ENCODE measurements at places on chromosomes 2 and 18.

DNA sequence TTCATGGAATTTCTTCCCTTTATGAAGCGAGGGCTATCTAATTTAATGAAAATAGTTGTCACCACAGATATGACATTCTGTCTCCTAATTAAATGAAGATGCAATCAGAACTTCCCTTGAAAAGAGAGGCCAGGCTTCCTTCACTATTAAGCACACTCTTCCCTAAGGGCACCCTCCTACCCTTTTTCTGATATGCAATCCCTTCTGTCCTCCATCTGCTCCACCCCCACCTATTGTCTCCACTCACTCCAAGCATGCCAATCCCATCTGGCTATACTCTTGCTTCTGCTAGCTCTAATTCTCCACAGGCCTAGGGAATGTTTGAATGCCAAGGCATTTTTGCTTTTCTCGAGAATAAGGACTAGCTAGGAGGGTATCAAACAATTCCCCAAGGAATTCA lies 818.4 kb upstream of the FSHR start:
- peak; percentile 65 for DNase-seq

- no peak for DNase-seq
These were observed 90.6 kb upstream of the WDR75 start for GRCh38 chr2:189350540-189351209.

- DNase-seq = no peak
These were observed 322.3 kb downstream of the CDH2 start for GRCh38 chr18:27854631-27855030.

DNA sequence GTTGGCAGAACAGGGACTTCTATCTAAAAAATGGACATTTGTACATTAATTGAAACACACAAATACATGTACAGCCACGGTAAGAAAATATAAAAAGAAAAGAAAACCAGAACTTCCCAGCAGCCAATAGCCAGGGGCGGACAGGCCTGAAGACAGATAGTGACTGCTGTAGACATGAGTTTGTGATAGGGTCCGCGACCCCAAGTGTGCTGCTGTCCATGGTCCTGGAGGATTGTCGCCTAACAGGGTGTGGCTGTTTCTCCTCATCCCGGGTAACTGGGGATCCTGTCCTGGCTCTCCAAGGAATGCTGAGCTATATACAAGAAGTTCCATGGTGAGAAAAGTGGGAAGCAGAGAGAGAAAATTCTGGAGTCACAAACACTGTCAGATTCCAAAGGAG lies 266.5 kb upstream of the SALL3 start:
- no peak for DNase-seq

DNA sequence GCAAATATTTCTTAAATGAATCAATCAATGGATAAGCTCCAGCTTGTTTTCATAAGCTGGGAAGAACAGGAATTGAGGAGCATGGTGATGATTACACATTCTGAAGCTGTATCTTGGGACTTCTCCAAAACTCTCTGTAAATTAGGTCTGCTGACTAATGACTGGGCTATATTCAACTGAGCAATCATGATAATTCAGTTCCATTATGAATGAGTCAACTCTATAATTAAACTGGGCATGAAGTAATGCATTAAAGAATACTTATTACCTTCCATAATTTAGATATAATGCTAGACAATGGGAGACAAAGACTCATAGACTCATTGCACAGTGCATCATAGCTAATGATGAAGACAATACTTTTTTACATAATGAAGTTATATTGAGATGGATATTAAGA lies 207.4 kb downstream of the CBLN2 start:
- DNase-seq = no peak

GRCh38 chr2:3458396-3459184 lies 60.7 kb downstream of the ADI1 start:
- DNase-seq = no peak

DNA sequence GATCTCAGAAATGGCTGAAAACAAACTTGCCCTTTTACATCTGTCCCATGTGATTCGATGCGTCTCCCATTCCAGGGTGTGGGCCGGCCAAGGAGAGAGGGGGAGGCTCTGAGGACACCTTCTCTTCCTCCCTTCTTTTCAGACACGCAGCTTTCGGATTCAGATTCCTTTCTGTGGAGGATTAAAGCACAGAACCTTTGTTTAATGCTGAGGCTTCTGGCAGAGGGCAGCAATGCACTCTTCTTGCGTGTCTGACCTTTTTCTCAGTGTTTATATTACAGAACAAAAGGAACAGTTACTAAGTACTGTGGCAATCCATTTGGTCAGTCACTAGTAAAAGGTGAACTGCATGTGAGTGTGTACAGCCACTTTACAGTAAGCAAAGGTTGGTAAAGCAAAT lies 268.9 kb upstream of the CCDC68 start:
- no peak for DNase-seq

GRCh38 chr2:85662899-85663593 lies 5.0 kb downstream of the SFTPB start:
- DNase-seq = no peak

DNA sequence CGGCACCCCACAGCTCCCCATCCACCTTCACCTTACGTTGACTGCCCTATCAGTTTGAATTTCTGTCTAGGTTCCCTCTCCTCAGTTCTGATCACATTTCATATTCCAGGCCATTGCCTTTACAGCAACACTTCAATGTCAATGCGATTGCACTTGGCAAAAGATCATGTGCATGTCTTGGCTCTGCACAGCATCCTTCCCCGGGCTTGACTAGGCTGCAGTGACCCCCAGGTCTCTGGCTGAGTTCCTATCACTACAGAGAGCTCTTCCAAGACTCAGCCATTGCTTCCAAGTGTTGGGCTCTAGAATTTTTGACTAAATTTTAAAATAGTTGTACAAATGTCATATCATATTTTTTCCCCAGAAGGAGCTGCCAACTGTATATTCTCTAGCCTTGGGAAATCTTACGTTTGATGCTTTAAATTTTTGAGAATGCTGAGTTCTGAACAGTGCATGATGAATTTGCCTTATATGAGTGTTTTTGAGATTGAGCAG lies 103.8 kb upstream of the NEDD4L start:
- DNase-seq = no peak

- no peak for DNase-seq
These were observed 45.1 kb upstream of the ZNF396 start for GRCh38 chr18:35422237-35422636.

DNA sequence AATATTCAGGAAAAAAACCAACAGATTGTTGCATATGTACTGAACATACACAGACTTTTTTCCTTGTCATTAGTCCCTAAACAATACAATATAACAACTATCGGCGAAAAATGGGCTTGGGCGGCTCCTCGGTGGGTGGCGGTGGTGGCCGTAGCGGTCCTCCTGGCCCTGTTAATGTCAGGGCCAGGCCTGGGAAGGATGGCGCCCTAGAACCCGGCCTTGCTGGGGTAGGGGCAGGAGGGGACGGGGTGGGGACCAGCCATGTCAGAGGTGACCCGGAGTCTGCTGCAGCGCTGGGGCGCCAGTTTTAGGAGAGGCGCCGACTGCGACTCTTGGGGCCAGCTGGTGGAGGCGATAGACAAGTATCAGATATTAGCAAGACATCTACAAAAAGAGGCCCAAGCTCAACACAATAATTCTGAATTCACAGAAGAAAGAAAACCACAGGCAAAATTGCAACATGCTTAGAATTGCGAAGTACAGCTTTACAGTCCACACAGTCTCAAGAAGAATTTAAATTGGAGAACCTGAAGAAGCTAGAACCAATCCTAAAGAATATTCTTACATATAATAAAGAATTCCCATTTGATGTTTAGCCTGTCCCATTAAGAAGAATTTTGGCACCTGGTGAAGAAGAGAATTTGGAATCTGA lies 36.5 kb downstream of the ROCK2 start:
- no peak for DNase-seq

DNA sequence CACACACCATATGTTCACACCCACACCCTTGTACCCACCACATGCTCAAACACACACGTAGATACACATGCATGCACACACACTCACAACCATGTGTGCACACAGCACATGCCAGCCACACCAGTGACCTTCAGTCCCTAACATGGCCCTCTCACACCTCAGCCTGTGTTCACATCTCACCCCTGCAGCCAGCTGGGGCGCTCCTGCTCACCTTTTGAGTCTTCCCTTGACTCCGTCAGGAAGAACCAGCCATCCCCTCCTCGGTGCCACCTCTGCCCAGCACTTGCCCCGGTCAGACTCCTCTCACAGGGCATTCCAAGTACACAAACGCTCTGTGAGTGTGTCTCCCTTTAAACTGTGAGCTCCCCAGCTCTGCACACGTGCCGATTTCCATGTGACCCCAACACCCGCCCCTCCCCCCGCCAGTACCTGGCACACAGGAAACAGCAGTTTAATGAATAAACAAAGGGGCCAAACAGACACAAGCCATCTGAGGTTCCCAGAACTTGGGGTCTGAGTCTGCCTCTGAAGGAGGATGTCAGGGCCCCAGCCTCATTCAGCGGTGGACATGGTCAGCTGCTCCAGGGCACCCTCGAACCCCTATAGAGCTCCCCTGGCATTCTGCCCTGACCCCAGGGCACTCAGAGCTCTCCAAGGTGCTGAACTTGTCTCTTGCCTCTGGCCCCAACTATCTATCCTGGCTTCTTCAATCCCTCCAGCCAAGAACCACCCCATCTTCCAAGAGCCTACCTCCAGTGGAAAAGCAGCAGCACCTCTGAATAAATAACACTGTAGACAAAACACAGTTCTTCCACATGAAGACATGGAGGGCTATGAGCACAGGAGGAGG lies 252.9 kb downstream of the ATAD2B start:
- DNase-seq = no peak

GRCh38 chr2:142877216-142877838 lies at the start of gene KYNU:
Gene KYNU, plus strand, starts transcription at chr2:142877664. Its CDS starts 7,704 bp downstream, at chr2:142885368.
- DNase-seq = no peak

DNA sequence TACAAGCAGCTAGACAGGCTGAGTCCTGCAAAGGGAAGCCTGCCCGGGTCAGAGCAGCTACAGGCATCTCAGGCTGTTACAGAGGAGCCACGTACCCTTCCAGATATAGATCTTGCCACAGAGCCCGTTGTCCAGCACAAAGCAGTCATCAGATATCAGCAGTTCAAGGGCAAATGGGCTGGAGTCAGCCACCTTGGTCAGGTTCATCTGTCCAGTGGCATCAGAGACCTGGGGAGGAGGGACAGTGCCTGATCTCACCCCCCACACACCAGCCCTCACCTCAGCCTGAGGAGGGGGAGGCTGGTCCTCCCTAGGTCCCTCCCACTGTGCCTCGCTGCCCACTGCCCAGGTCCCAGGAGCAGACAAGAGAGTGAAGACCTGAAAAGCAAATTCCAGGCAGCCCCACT lies 12.2 kb downstream of the CAPG start:
- DNase-seq = no peak

- DNase-seq = no peak
These were observed 724 bp downstream of the FTCDNL1 start for GRCh38 chr2:199850218-199850717.

DNA sequence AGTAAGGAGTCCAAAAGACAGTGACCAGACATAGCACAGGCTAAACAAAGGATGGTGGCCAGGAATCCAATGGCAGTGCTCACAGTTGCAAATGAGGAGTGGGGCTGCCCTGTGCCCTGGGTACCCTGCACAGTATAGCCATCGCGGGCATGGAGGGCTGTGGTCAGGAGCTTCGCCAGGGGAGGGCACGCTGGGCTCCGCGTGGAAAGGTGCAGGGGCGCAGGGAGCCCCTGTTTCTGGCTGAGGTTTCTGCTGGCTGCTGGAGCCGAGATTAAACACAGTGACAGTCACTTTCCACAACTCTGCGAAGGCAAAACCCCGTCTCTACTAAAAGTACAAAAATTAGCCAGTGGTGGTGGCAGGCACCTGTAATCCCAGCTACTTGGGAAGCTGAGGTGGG lies 194.7 kb downstream of the GALR1 start:
- no peak for DNase-seq

DNA sequence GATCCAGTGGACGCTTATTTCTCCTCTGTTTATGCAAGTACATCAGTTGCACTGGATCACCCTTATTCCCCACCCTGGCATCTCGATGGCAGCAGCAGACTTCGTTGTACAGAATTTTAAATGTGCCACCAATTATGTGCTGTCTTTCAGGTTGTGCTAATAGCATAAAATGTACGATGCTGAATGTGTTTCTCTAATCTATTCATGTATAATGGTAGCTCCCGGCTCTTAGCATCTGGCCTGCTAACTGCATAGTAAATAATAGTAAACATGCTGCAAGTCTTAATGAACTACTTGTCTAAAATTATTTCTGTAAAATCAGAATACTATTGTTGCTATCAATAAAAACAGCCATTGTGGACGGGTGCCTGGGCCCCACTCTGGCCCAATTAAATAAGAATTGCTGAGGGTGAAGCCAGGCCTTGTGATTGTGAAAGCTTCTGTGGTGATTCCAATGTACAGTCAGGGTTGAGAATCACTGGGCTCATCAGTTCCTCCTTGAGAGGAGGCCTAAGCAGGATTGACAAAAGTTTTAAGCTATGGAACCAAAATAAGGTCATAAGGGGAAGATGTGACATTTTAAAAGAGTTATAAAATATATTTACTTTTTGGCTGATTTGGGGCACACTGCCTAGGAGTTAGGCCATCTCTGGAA lies 14.4 kb upstream of the MYO3B start:
- DNase-seq = no peak

GRCh38 chr18:57780318-57780705 lies 22.8 kb downstream of the ATP8B1 start:
- no peak for DNase-seq

- DNase-seq = no peak
These were observed 115.1 kb downstream of the PLCL1 start for GRCh38 chr2:197919487-197919886.

DNA sequence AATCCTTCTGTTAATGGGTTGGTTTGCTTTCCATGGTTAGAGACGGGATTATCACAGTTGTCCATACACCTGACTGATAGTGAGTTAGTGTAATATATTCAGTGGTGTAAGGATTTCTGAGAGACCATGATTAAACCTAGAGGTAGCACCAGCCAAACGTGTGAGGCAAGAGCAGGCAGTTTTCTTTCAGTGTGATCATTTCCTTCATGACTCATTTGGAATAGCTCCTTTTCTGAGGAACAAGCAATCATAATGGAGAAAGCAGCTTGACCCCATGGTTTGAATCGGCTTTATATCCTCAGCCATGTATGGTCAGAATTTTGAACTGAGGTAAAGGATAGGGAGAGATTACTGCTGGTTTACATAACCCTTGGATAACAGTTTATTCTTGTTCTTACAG lies 2.9 kb downstream of the MXD1 start:
- no peak for DNase-seq

Data from D341Med (cell line).